ENCODE measurements at places on chromosomes 16 and 17. TPM values are rescaled to one million over a fixed set of nuclear protein-coding genes. Genes with fewer than 3 reads are reported as not detected.

DNA sequence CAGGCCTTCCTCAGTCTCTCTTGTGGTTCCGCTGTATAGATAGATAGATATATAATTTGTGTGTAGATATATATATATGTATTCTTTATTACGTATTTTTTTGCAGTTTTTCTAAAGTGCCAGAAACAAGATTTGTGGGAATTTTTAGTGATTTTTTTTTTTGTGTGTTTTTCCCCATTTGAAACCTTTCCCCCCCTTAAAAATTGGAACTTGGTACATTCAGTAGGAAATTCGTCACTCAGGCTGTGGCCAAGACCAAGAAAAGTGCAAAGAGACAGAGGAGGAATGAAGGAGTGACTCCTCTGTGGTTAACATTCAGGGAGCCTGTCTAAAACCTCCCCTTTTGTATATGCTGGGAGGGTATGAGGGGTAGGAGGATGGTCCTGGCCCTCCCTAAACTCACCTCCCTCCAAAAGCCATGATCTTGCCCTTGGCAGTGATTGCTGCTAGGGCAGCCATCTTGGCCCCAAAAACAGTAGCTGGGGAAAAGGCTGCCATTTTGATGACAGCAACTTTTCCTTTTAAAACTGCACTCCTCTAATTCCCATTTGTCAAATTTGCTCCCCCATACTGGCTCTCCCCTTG lies 15.2 kb downstream of the CHRNB1 start:
- DNase-seq: no peak

GRCh38 chr17:48633266-48633677 lies 7.1 kb upstream of the HOXB9 start:
- no peak for DNase-seq

GRCh38 chr17:1541367-1541904 lies 21.2 kb downstream of the PITPNA start:
- DNase-seq: no peak

GRCh38 chr17:11242411-11242810 lies 1.4 kb downstream of the SHISA6 start:
- no peak for DNase-seq

DNA sequence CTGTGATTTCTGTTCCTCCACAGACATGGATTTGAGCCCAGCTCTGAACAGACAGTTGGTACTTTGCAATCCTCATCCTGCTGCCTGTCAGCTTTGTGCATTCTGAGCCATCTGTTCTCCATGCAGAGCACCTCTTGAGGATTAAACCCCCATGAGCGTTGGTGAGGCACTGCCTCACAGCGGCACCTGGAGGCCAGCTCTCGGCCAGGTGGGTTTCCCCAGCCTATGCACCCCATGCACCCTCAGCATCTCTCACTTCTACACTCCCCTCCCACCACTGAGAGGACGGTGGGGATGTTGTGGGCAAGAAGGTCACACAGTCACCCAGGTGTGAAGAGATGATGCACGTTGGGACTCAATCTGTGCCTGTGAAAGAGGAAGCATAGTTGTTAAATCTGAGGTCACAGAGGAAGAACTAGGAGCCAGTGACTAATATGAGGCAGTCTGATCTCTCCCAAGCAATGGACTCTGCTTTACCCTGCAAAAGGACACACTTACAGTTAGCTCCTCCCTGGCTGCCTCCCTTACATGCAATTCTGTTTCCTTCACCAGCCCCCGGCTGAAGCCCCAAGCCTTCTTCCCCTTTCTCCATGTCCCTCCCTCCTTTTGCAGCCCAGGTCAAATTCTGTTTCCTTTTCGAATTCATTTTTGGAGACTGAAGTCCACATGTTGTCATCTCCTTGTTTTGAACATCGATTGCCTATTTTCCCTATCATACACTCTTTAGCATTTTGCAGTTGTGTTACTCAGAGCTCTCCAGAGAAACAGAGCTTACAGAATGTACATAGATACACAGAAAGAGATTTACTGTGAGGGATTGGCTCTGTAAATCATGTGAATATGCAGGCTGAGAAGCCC lies 58.5 kb downstream of the HS3ST3B1 start:
- DNase-seq: no peak

GP1BA gene
- not detected for total RNA-seq

Measured in esophagus muscularis mucosa (tissue), 4 donors.